ENCODE measurements at places on chromosomes 12 and 14.

DNA sequence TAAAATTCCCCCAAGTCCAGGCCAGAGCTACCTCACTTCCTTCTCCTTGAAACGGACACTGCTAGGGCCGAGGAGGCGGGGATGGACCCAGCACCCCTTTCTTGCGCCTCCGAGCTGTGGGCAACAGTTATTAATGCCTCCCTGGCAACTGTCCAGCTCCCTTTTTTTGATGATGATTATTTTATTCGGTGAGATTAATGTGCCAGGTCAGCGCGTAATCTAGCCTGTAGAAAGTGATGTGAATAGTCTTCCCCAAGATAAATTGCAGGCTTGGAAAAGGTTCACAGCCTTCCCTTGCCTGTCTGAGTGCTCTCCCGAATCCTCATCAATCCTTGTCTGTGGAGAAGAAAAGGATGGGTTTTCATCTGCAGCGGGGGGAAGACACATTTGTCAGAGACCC is 54.3 kb downstream of the RNFT2 start:
- DNase-seq: no peak

GRCh38 chr12:62750941-62751809 is 183.8 kb downstream of the PPM1H start:
- DNase-seq: no peak

DNA sequence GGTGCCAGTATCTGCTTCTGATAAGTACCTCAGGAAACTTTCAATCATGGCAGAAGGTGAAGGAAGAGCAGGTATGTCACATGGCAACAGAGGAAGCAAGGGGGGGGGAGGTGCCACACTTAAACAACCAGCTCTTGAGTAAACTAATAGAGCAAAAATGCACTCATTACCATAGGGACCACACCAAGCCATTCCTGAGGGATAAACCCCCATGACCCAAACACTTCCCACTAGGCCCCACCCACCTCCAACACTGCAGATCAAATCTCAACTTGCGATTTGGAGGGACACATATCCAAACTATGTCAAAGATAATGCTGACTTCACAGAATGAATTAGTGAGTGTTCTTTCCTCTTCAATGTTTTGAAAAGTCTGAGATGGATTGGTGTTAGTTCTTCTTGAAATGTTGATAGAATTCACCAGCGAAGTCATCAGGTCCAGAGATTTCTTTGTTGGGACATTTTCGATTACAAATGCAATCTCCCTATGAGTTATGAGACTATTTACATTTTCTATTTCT is 16.6 kb downstream of the TFCP2 start:
- DNase-seq: no peak

DNA sequence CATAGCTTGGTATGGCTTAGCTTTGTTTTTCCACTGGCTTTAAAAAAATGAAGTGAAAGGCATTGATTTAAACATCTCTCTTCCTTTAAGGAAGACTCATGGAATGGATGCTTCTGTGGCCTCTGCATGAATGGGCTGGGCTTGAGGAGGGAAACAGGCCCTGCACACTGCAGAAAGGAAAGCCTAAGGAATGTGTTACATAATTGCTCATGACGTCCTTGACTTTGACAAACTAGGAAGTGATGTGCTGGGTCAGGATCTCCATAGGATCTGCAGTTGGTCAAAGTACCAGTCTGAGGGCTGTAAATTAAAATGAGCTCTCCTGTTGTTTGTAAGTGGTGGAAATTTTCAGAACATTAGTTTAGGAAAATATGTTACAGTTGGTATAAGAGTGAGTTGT is 12.7 kb downstream of the SAMD4A start:
- DNase-seq: no peak

GRCh38 chr14:90784621-90785270 is 31.5 kb downstream of the TTC7B start:
- no peak for DNase-seq

DNA sequence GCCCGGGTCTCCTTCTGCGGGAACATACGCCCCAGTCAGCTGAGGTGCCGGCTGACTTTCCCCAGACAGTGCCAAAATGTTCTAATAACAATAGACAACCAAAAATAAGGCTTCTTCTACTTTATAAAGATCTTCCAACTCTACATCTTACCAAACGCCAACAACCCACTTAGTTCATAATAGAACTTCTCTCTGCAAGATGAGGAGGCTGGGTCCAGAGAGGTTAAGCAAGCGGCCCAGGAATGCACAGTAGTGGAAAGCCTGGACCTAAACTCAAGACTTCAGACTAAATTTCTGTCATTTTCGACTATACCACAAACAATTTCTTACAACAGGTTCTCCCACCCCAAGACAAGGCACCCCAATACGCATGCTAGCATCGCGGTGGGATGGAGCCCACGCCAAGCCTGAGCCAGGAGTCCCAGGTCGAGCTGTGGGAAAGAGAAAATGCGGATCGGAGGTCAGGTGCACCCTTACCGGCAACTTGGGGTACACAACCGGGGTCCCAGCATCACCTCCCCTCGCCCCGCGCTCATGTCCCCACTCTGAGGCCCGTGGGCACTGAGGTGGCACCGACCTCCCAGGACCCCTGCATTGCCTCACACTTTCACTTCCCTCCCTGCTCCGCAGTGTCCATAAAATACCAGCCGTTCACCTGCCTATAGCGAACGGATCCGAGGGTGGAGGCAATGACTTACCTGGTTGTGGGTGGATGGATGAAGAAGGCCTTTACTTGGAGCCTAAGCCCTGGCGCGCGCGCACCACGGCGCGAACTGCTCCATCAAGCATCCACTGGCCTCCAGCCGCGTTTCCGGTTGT is 42.1 kb upstream of the TBX5 start:
- DNase-seq: no peak

DNA sequence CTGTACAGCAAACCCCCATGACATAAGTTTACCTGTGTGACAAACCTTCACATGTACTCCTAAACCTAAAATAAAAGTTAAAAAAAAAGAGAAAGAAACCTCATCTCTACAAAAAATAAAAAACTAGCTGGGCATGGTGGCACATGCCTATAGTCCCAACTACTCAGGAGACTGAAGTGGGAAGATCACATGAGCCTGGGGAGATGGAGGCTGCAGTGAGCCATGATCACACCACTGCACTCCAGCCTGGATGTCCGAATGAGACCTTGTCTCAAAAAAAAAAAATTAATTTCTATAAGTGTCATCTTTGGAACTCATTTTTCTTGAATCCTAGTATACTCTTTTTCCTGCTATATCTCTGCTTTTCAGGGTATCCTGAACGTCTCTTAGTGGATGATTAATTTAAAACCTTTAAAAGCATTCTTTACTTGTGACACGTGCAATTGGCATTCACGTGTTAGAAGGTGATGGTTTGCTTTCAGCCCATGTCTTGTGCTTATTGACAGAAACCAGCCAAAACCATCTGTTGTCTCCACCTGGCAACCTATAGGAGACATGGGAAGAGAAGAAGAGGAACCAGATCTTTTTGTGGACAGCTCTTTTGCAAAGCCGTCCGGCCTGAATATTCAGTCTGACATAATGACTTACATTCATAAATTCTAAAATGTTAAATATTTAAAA is 30.6 kb upstream of the PPFIBP1 start:
- DNase-seq: no peak

DNA sequence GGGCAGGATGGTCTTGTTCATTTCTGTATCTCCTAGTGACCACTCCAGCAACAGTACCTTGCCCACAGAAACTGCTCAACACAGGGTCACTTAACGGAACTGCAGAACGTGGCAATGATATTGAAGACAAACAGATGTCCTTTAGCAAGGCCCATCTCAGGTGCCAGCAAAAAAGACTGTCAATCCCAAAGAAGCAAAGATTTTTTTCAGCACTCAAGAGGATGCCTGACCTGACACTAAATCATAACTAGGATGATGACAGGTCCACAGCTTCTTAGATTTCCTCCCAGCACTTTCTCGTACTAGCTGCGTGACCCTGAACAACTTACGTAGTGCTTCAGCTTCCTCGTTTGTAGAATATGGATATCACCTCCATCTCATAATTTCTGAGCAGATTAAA is 39.4 kb downstream of the ATP2B1 start:
- DNase-seq: no peak

DNA sequence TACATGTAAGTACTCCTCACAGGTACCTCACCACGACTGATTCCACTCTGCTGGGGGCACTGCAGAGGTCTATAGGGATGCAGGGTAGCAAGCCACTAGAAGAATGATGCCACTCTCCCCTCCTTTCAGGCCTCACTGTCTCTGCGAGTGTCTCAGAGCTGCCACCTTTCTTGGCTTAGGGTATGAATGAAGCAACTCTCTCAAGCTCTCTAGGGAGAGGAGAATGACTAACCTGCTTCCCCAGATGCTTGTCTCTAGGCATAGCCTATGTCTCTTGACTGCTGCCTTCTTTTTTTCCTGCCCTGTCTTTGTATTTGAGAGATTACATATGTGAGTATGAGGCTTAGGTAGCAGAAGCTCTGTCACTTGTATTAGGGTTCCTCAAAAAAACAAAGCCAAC is 566.5 kb upstream of the ATP2B1 start:
- DNase-seq: no peak

GRCh38 chr12:130214686-130215395 is 52.6 kb downstream of the FZD10 start:
- peak; percentile 46 for DNase-seq

DNA sequence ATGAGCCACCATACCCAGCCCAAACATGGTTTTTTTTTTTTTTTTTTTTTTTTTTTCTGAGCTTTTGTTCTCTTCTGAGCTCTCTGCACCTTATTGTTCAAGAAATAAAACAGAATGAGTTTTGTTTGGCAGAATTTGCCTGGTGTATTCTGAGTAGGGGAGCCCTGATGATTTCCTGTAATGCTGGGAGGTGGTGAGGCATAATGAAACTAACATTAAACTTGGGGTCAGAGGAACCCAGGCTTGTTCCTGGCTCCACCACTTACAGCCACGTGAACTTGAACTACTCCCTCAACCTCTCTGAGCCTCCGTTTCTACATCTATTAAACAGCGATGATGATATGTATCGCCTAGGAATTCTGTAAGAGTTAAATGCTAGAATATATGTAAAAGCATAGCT is 276.3 kb upstream of the CRY1 start:
- no peak for DNase-seq

DNA sequence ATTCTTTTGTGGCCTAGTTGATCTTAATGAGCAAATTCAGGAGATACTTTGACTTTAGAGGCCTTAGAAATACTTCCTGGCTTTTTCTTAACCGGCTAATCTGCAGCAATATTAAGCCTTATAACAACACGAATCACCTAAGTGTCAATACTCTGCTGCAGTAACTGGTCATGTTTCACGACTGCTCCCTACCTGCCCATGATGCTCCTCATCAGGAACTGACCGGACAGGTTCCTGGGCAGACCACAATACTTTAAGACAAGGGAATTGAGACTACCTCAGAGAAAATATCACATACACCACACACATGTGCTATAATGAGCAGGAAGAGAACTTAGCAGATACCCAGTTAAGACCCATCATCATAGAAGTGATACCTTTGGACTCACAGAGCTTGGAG is 211.9 kb upstream of the BMP4 start:
- DNase-seq: no peak

DNA sequence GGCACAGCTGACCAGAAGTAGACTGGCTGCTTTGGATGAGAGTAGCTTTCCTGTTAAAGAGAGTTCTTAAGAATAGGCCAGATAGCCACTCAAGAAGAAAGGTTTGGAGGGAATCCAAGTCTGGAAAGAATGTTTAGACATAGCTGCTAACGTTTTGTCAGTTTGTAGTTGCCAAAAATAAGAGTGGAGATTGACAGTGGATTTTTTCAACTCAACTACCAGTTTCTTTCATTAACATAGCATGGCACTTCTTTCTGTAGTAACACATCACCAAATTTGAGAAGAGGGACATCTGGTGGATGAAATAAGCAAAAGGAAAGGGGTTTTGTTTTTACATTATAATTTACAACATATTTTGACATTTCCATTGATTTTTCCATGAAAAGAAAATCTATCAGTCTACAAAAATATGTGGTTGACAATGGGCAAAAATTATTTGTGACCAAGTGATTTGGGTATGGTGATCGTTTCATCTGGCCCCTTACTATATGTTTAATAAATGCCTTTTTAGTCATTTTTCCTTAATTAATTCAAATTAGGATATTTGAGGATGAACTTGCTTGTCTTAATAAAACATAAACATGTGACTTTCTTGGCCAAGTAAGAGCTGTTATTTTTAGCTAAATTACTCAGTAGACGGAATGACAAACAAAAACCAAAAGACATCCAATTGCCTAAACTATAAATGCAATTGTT is 71.1 kb downstream of the PTPRR start:
- DNase-seq: no peak

- DNase-seq: no peak
Observed at GRCh38 chr12:25960143-25960542, 1.7 kb downstream of the RASSF8 start.

DNA sequence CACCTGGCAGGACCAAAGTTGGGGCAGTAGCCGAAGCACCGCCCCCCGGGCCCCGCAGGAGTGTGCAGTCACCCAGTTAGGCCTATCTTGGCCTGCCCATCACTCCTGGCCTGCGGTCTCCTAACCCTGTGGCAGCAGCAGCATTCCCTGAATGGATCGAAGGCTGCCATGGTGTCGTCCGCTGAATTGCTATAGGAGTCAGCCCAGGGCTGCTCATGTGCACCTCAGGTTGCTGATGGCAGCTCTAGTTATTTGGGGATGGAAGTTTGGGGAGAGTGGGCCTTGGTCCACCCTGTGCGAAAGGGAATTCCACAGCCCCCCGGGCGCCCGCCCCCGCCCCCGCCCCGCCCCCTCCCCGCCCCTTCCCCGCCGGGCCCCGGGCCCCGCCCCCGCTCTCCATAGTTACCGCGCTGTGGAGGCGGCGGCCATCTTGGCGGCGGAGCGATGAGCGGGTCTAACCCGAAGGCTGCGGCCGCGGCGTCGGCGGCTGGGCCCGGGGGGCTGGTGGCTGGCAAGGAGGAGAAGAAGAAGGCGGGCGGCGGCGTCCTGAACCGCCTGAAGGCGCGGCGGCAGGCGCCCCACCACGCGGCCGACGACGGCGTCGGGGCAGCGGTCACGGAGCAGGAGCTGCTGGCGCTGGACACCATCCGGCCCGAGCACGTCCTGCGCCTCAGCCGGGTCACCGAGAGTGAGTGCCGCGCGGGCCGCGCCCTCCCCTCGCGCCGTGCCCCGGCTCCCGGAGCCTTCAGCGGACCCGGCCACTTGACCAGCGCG is at the start of gene UNC119B:
Gene UNC119B, plus strand, starts transcription at position 428 of the 774 bp plus-strand sequence. Its CDS starts 17 bp downstream, at position 445.
- no peak for DNase-seq

DNA sequence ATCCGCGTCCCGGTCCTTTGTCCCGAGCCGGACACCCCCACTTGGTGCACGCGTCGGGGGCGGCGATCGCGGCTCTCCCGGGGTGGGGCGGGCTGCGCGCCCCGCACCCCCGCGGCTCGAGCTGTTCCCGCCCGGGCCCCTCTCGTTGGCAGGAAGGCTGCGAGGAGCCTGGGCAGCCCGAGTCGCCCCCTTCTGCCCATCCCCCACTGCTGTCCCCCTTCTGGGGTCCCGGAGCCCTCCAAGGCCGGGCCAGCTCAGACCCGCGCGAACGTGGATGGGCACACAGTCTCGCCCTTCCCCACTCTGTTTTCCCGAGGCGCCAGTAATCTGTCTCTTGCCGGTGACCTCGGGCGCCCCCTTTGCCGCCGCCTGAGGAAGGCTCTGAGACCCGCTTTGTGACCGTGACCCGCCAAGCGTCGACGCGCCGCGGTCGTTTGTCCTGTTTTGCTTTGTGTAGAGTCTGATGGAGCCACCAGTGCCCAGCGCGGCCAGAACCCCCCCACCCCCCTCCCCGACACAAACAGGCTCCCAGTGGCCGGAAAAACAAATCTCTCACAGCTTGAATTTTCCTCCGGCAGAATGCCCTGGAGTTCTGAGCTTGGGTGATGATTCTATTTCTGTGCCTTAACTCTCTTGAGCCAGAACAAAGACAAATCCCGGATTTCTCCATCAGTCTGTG is 610 bp downstream of the C14orf132 start:
- no peak for DNase-seq

- DNase-seq: peak; percentile 35
Observed at GRCh38 chr12:109518820-109519665, 41.6 kb downstream of the UBE3B start.

All from Jurkat, Clone E6-1 (cell line).